ENCODE measurements at places on chromosomes 7 and 10. TPM values are rescaled to one million over a fixed set of nuclear protein-coding genes. Genes with fewer than 3 reads are reported as not detected.

DNA sequence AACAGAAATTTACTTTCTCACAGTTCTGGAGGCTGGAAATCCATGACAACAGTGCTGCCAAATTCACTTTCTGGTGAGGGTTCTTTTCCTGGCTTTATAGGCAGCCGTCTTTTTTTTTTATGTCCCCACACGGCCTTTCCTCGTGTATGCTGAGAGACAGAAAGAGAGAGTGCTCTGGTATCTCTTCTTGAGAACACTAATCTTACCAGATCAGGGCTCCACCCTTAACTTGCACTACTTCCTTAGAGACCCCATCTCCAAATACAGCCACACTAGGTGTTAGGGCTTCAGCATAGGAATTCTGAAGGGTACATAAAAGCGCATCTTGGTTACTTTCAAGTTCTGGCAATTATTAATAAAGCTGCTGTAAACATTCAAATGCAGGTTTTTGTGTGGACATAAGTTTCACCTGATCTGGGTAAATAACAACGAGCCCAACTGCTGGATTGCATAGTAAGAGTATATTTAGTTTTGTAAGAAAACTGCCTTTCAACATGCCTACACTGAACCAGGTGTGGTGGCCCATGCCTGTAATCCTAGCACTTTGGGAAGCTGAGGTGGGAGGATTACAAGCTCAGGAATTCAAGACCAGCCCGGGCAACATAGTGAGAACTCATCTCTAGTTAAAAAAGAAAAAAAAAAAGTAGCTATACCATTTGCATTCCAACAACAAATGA lies 8.2 kb upstream of the C1GALT1 start:
- H3K36me3 ChIP-seq, result peaks cover 44% of the 10 kb centered on the region
- H3K4me3 ChIP-seq, result no peak overlapping the region
- H3K27me3 ChIP-seq, result no peaks in the 10 kb centered on the region

Gene AGBL3
- 0.65 TPM for polyA plus RNA-seq

Gene UNCX
- polyA plus RNA-seq, result not detected

DNA sequence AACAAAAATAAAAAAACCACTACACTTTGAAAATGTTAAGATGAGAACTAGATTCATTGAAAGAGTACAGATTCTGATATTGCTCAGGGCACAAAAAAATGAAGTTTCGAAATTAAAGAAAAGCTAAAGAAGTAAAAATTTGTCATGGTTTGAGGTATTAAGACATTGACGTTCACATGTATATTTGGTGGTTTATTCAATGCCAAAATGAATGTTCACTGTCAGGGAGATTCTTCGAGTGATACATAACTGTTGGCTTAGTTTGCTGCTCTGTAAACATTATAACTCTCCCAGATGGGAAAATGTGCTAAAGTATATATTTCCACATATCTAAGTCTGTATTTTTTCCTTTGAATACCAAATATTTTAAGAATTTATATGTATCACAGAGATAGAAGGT lies 345.0 kb downstream of the SEMA3D start:
- H3K4me1 ChIP-seq, result no peaks in the 10 kb centered on the region
- no peak overlapping the region for H3K4me3 ChIP-seq
- H3K27me3 ChIP-seq, result no peaks in the 10 kb centered on the region
- no peaks in the 10 kb centered on the region for H3K36me3 ChIP-seq
- DNase-seq, result no peak
- no peak overlapping the region for H3K27ac ChIP-seq

Gene IFRD1
- polyA plus RNA-seq, result 47.4 TPM

DNA sequence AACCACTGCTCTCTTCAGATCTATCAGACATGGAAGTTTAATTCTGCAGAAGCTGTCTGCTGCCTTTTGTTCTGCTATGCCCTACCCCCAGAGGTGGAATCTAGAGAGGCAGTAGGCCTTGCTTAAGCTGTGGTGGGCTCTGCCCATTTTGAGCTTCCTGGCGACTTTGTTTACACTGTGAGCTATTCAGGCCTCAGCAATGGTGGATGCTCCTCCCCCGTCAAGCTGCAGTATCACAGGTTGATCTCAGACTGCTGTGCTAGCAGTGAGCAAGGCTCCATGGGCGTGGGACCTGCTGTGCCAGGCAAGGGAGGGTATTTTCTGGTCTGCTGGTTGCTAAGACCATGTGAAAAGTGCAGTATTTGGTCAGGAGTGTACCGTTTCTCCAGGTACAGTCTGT lies 45.1 kb upstream of the CDK14 start:
- H3K4me1 ChIP-seq, result peaks cover 18% of the 10 kb centered on the region
- no peaks in the 10 kb centered on the region for H3K36me3 ChIP-seq
- DNase-seq, result no peak
- H3K4me3 ChIP-seq, result no peak overlapping the region
- H3K27me3 ChIP-seq, result no peaks in the 10 kb centered on the region

DNA sequence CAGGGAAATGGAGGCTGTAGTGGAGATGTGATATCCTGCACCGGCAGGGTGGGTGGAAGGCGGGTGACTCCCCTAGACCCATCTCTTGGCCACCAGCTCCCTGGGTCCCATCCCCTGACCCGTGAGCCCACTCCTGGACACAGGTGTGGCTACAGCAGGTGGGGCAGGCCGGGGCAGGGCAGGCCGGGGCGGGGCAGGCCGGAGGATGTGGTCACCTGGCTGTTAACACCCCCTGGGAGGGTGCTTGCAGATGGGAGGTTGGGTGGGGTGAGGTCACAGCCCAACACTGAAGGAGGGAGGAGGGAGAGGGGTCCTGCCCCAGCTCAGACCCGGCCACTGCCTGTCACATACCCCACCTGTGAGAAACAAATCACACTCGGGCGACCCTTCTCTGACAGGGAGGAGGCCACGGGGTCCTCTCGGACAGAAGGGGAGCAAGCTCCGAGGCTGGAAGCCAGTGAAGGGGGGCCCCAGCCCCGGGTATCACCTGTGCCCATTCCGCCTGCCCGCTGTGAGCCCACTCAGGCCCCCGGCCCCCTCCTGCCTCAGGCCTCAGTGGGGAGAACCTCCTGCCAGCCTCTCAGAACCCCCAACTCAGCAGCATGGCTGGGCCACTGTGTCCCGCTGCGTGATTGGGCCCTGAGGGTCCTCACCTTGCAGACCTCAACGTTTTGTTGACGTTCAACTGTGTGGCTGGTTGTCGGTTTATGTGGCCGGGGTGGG lies 74.0 kb downstream of the MICALL2 start:
- H3K4me1 ChIP-seq, result no peaks in the 10 kb centered on the region
- H3K27ac ChIP-seq, result no peak overlapping the region
- no peak for DNase-seq
- no peak overlapping the region for H3K4me3 ChIP-seq

- no peaks in the 10 kb centered on the region for H3K4me1 ChIP-seq
- no peak overlapping the region for H3K4me3 ChIP-seq
- no peaks in the 10 kb centered on the region for H3K27me3 ChIP-seq
- no peak for DNase-seq
Observed at GRCh38 chr10:115857856-115858255, 415.1 kb downstream of the GFRA1 start.

Gene COL17A1
- not detected for polyA plus RNA-seq

DNA sequence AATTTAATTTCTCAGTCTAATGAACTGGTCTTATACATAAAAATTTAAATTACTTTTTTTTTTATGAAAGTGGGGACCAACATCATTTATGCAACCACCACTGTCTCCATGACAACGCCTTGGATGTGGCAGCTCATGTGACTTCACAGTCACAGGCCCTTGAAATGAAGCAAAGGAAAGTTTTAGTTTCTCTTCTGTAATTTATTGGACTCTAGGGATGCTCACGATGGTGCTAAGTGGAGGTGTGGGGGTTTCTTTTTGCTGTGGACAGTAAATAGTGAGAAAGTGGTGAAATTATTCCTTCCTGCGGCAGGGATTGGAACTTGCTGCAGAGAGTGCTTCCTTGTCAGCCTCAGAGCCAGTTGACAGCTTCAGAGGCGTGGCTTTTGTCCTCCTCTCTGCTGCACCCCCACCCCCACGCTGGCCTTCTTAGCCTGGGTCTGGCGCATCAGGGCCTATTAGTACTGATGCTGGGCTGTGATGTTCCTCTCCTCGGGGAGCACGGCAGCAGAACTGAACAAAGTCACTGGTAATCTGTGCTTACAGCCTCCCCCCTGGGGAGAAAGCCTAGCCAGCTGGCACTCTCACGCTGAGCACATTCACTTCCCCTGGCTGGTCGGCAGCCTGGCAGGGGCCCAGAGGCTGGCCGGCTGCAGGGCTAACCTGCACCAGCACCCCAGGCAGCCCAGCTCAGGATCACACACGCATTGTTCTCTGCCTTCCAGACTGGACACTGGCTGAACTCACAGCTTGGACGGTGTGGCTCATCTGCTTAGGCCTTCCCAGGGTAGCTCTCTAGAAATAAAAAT lies 517.5 kb upstream of the GALNT17 start:
- no peak overlapping the region for H3K4me3 ChIP-seq
- no peaks in the 10 kb centered on the region for H3K27me3 ChIP-seq
- DNase-seq, result peak; percentile 21

DNA sequence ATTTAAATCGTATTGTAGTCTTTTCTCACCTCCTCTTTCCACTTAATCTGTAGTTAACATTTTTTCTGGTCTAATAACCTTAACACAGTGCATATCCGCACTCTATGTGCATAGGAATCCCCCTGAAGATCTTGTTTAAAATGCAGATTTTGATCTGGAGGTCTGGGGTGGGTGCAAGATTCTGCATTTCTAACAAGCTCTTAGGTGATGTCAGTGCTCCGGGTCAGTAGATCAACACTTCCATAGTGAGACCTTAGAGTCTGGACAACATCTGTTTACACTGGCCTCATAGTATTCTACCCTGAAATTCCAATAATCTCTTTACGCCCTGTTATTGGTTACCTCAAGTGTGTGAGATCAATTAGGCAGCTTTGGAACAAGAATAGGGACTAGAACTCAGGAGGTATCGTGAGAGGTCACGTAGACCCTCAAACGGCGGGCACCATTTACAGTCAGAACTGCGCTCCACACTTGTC lies 434 bp upstream of the PLEKHA8 start:
- H3K27ac ChIP-seq, result peak overlapping the region; percentile 97
- DNase-seq, result no peak
- peak overlapping the region; percentile 97 for H3K4me3 ChIP-seq
- no peaks in the 10 kb centered on the region for H3K27me3 ChIP-seq
- no peaks in the 10 kb centered on the region for H3K36me3 ChIP-seq
- peaks cover 33% of the 10 kb centered on the region for H3K4me1 ChIP-seq

Gene EPO
- not detected for polyA plus RNA-seq

DNA sequence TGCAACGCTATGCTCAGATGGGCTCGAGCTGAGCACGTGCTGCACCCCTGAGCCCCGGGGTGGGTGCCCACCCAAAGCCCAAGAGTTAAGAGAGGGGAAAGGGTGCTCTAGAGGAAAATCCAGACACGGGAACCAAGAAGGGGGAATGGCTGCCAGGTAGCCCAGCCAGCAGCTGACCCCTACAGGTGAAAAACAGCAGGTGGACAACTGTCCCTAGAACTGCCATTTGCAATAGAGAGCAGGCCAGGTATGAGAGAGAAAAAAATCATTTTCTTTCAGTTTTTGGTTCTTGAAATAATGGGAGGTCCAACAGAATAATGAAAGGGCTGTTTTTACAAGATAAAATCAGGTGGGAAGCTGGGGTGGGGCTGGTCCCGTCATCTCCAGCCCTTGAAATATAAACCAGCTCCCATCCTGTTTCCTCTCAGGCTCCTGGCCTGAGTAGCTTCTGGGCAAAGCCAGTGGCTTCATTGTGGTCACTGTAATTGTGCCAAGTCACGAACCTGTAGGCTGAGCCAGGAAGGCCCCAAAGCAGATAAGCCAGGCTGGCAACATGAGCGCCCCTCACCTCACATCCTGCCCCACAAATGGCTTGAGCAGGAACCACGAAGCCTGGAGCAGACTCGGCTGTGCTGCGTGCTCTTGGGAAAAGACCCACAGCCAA lies 257.8 kb downstream of the SNX10 start:
- peaks cover 62% of the 10 kb centered on the region for H3K27me3 ChIP-seq
- no peak overlapping the region for H3K4me3 ChIP-seq
- peaks cover 6% of the 10 kb centered on the region for H3K36me3 ChIP-seq

GRCh38 chr7:112416127-112416526 lies 34.1 kb upstream of the IFRD1 start:
- H3K36me3 ChIP-seq, result peaks cover 7% of the 10 kb centered on the region
- DNase-seq, result no peak
- H3K4me1 ChIP-seq, result no peaks in the 10 kb centered on the region
- peaks cover 8% of the 10 kb centered on the region for H3K27me3 ChIP-seq

Gene FAM221A
- polyA plus RNA-seq, result 3.4 TPM

- no peak overlapping the region for H3K4me3 ChIP-seq
- peaks cover 41% of the 10 kb centered on the region for H3K27me3 ChIP-seq
- no peaks in the 10 kb centered on the region for H3K4me1 ChIP-seq
- H3K27ac ChIP-seq, result no peak overlapping the region
- DNase-seq, result no peak
Observed at GRCh38 chr10:12974491-12975199, 26.9 kb downstream of the CCDC3 start.

GRCh38 chr10:30412901-30413300 lies 21.1 kb upstream of the MAP3K8 start:
- no peaks in the 10 kb centered on the region for H3K27me3 ChIP-seq
- H3K4me3 ChIP-seq, result no peak overlapping the region
- peaks cover 21% of the 10 kb centered on the region for H3K4me1 ChIP-seq
- no peaks in the 10 kb centered on the region for H3K36me3 ChIP-seq
- no peak for DNase-seq
- no peak overlapping the region for H3K27ac ChIP-seq

Gene TRIM74
- polyA plus RNA-seq, result not detected

Gene ATOH7
- polyA plus RNA-seq, result not detected

DNA sequence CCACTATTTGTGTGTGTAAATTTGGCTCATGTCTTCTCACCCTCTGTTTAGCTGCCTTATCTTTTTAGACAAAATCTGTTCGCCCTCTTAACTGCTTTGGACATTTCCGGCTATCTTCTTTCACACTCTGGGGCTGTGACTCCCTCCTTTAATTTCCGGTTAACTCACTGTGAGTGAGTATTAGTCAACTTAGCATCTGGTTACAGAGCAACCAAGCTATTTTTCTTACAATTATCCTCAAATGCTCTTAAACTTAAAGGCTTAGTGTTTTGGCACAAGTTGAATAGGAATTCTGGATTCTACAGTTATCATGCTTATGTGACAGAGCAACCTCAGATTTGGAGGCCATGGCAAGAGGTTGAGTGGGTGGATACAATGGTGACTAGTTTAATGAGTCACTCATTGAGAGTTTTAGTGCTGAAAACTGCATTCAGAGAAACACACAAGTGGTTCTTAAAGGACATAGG lies 177.6 kb upstream of the SEMA3A start:
- no peak overlapping the region for H3K4me3 ChIP-seq
- no peaks in the 10 kb centered on the region for H3K36me3 ChIP-seq
- no peak overlapping the region for H3K27ac ChIP-seq
- DNase-seq, result no peak
- H3K4me1 ChIP-seq, result no peaks in the 10 kb centered on the region
- H3K27me3 ChIP-seq, result no peaks in the 10 kb centered on the region

- DNase-seq, result no peak
- no peak overlapping the region for H3K4me3 ChIP-seq
- no peak overlapping the region for H3K27ac ChIP-seq
- no peaks in the 10 kb centered on the region for H3K4me1 ChIP-seq
- no peaks in the 10 kb centered on the region for H3K27me3 ChIP-seq
Observed at GRCh38 chr7:117630907-117631564, 151.2 kb downstream of the CFTR start.

DNA sequence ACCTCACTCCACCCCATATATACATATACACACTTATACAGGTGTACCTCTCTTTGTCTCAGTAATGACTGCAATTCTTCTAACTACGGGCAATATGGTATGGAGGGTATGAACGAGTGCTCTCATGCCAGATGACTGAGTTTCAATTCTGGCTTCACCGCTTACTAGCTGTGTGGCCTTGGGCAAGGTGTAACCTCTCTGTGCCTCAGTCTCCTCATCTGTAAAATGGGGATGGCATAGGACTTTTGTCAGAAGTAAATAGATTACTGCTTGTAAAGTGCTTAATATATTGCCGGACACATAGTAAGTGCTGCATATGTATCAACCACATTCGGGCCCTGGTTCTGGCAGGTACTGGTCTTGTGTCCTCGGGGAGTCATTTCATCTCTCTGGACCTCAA lies 60.1 kb upstream of the IFRD1 start:
- peaks cover 16% of the 10 kb centered on the region for H3K27me3 ChIP-seq
- H3K4me1 ChIP-seq, result peaks cover 10% of the 10 kb centered on the region
- no peaks in the 10 kb centered on the region for H3K36me3 ChIP-seq
- no peak for DNase-seq
